Activated CD4-positive, CD25-positive, alpha-beta regulatory T cell (primary cell): ENCODE measurements at places on chromosomes 1 and 21.

- DNase-seq, result no peak
Measured at GRCh38 chr1:1761504-1762376, 16.5 kb downstream of the NADK start.

DNA sequence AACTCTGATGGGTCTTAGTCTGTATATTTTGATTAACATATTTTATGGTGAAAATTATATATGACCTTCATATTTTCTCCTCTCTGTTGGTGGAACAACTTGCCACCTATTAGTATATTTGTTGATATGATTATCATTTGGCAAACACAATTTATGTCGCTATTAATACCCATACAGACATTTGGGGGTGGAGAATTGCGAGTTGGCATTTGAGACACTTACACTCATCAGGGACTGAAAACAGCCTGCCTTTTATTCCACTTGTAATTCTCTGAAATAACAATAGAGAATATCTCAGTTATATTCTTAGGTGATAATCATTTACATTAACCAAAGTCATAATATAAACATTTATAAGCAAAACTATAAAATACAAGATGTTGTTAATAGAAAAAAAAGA lies 100.5 kb upstream of the RGS18 start:
- no peak for DNase-seq

DNA sequence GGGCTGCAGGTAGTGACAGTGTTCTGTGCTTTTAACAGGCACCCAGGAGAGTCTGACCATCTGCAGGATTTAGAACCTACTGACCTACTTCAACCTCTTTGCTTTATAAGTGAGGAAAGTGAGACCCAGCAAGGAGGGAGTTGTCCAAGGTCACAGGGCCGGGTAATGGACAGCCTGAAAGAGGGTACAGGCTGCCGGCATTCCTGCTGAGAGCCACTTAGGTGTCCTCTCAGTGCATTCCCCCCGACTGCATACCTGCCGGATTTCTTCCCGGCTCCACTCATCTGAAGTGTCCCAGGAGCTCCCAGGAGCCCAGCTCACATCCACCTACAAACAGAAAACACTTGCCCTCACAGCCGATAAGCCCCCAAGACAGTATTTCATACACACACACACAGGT lies 13.9 kb downstream of the PHLDA3 start:
- no peak for DNase-seq

GRCh38 chr1:182198006-182198605 lies 136.6 kb upstream of the ZNF648 start:
- no peak for DNase-seq

DNA sequence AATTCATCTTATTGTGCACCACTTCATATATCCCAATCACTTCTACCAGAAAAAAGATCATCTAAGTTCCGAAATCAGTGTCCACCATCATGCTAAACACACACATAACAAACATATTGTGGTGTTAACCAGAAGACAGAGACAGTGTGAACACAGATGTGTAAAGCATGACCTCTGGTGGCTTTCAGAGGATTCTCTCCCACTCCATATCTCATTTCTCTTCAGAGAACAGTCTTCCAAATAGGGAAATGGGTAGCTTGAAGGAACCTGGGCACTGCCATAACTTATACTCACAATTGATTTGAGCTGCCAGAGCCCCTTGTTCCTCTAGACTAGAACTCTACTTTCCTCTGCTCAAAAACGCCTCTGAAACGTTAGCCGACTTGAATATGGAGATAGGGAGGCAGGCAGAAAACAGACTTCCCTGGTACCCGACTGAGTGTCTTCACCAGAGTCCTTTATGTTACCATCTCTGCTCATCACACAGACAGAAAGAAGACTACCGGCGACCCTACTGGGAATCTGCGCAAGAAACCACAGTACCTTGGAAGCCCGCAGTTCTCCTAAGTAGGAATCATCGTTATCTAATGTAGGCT lies 1.8 kb upstream of the ELAPOR1 start:
- no peak for DNase-seq

DNA sequence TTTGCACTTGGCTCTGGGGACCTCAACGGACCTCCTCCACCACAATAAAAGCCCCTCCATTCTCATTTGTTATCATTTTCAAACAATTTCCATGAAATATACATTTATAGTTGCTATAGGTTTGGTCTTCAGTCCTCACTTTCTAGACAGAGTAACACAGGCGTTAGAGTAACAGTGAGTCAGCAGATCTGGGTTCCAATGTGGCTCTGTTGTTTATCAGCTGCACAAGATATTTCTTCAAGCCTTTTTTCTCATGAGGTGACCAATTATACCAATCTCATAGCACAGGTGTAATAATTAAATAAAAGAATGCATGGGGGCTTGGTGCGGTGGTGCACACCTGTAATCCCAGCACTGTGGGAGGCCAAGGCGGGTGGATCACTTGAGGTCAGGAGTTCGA lies 32.8 kb upstream of the PSMB2 start:
- DNase-seq, result no peak

- DNase-seq, result no peak
Measured at GRCh38 chr1:5617546-5617945, 374.7 kb downstream of the NPHP4 start.

DNA sequence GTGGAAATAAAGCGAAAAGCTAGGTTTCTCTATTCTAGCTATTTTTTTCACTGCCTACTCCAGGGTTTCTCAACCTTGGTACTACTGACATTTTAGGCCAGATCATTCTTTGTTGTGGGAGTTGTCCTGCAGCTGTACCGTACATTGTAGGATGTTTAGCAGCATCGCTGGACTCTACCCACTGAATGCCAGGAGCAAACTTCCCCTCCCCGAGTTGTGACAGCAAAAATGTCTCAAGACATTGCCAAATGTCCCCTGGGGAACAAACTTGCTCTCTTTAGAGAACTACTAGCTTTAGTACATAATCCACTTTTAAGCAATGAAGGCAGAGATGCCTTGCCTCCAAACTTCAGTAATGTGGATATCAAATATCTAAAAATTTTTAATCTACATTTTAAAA lies 122.8 kb downstream of the PLPPR5 start:
- no peak for DNase-seq

GRCh38 chr1:219138747-219139146 lies 34.9 kb upstream of the LYPLAL1 start:
- DNase-seq, result no peak
